Fibroblast of skin of abdomen (primary cell): ENCODE measurements at places on chromosomes 5 and 9.

DNA sequence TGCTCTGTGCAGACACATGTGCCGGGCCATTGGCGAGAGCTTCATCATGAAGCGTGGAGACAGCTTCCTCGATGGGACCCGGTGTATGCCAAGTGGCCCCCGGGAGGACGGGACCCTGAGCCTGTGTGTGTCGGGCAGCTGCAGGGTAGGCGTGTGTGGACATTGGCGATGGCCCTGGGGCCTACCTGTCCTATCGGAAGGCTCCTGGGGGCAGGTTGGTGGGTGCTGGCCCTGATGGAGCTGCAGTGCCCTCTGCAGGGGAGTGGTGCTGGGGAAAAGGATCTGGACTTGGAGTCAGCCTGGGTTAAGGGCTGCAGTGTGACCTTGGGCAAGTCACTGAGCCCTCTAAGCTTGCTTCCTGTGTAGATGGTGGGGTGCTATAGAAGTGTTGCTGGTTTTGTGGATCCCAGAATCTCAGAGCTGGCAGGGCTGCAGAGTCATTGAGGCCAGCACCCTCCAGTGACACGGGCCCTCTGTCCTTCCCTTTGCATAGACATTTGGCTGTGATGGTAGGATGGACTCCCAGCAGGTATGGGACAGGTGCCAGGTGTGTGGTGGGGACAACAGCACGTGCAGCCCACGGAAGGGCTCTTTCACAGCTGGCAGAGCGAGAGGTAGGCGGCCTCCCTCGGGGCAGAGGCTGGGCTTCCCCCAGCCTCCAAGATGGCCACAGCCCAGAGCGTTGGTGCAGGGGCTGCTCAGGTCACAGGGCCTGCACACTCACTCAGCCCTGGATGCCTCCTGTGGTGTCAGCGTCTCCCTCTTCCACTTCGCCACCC is 15.8 kb downstream of the ADAMTS13 start:
- no peak for DNase-seq

DNA sequence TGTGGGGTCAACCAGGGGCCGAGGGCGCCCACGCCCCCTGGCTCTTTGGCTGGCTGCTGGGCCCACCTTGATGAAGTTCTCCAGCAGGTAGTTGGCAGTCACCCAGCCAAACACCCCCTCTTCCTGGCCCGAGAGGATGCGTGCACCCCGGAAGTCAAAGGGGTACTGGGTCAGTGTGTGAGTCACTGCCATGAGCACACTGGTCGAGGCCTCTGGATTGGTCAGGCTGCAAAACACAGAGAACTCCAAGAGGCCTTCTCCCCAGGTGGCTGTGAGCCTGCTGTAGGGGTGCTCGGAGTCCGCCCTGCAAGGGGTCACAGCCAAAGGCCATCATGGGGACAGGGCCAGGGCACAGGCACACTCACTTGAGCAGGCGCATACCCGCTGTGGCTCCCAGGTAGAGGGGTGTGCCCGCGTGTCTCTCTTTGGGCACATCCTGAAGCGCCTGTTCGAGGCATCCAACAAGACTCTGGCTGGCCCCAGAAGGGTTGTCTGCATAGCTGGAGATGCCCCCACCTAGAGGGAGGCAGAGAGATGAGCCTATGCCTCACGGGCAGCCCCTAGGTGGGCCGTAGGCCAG is 2.6 kb downstream of the ENTPD2 start:
- DNase-seq, result no peak

- peak; percentile 28 for DNase-seq
These were observed 1692.7 kb downstream of the EFNA5 start for GRCh38 chr5:105978011-105978410.

DNA sequence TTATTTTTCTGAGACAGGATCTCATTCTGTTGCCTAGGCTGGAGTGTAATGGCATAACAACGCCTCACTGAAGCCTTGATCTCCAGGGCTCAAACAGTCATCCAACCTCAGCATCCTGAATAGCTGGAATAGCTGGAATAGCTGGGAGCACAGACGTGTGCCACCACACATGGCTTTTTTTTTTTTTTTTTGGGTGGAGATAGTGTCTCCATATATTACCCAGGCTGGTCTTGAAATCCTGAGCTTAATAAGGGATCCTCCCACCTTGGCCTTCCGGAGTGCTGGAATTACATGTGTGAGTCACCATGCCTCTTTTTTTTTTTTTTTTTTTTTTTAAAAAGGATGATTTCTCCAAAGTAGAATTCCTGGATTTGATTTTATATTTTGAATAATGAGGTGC is 60.7 kb downstream of the NSD1 start:
- peak; percentile 98 for DNase-seq

DNA sequence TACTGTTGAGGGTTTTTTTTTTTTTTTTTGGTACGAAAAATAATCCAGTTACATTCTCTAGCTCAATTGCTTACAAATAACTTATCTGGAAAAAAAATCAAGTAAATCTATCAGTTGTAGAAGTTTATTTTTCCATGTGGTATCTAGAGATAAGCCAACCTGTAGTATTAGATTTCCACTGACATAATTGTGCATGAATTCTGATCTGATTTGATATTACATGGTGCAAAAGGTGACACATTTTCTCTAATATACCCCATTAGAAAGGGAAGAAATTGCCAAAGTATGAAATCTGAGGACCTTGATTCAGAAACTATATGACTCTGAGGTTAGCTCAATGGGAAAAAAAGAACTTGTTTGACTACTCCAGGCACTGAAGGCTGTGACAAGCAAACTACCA is 141.5 kb downstream of the SLF1 start:
- DNase-seq, result no peak

DNA sequence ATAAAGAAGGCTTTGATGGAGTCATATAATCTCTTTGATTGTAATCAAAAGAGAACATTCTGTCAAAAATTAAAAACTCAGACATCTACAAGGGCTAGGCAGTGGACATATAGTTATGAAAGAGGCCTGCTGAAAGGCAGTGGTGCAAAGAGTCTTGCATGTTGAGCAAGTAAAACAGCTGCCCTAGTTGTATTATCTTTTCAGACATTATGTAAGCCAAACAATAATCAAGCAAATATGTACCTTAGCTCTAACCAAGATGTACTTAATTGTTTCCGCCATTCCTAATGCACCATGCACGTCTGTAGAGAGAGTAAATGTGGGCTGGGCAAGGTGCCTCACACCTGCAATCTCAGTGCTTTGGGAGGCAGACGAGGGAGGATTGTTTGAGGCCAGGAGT is 14.3 kb downstream of the GAPT start:
- DNase-seq, result no peak

DNA sequence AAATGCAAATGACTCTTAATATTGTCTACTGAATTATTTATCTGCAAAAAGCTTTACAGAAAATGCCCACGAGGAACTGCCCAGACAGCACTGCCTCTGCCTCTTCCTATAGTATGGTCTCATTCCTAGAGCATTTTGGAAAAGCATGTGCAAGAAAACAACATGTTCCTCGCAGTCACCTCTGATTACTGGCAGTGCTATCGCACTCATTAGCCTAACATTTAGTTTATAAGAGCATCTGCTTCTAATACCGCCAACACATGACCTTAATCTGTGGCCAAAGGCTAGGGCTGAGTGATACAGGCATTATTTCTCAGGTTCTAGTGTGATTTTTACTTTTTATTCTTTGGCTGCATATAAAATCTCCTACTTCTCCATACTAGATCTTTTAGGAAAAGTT is 259.2 kb downstream of the FBXL17 start:
- DNase-seq, result no peak

GRCh38 chr9:69971643-69972449 is 71.8 kb upstream of the MAMDC2 start:
- peak; percentile 59 for DNase-seq

GRCh38 chr9:128548876-128549275 is 3.5 kb upstream of the SPTAN1 start:
- no peak for DNase-seq

DNA sequence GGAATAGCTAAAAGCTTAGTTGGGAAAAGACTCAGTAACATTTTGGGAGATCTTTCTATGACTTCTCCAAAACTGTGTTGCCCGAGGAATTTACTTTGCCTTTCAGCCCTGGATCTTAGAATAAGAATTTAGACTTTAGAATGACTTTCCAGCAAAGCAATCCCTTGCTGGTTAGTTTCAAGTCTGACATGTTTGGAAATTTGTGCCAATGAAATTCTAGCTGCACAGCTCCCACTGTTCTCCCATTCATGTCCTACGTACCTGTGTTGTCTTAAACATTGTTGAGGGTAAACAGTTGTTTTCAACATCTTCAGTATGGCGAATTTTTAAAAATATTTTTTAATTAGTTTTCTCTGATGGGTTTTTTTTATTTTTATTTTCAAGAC is 111.4 kb downstream of the CCDC192 start:
- no peak for DNase-seq

DNA sequence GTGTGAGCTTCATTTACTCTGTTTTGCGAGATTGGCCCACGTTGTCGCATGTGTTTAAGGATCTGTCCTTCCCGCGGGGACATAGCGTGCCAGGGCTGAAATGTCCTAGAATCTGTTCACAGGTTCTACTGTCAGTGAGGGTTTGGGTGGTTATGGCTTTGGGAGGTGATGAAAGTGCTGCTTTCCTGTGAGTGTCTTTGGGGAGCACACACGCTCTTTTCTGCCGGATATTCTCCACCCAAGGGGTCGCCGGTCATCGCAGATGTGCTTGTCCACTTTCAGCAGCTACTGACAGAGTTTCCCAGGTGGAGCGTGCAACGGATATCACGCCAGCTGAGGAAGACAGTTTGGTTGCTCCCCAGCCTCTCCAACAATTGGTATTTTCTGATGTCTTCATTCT is 32.1 kb downstream of the PROP1 start:
- no peak for DNase-seq

- no peak for DNase-seq
These were observed 4.6 kb downstream of the MORN5 start for GRCh38 chr9:122164286-122164685.

- peak; percentile 55 for DNase-seq
These were observed 28.4 kb downstream of the RFX3 start for GRCh38 chr9:3497401-3497800.

GRCh38 chr9:86697999-86698398 is 249.3 kb downstream of the GAS1 start:
- no peak for DNase-seq

DNA sequence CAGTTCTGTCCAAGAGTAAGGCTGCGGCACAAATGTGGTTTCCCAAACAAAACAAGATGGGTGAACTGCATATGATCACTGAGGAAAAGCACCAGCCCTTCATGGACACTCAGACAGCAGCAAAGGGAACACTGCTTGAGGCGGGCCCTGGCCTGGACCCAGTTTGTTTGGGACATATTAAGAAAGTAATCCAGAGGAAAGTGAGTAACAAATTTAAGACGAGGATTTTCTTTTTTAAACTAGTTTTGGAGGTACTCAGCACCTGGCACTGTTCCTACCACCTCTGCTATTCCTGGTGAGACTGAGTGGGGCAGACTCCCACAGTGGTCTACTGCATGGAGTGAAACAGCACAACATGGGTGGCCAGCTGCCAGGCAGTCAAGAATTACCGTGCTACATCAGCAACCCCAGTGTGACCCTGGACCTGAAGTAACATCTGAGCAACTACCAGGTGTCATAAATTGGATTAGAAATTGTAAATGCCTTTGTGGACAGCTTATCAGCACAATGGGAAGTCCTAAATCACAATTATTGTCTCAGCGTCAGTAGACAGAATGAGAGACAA is 28.5 kb downstream of the P4HA2 start:
- no peak for DNase-seq

- DNase-seq, result peak; percentile 16
These were observed 379.1 kb downstream of the DMRT2 start for GRCh38 chr9:1429297-1429696.

GRCh38 chr5:69491027-69491426 is 1.6 kb upstream of the OCLN start:
- DNase-seq, result no peak

GRCh38 chr9:100869326-100869725 is 159.2 kb upstream of the PLPPR1 start:
- DNase-seq, result no peak
